ENCODE measurements at places on chromosomes 1 and 21. TPM values are rescaled to one million over a fixed set of nuclear protein-coding genes. Genes with fewer than 3 reads are reported as not detected.

The ATP6V1G3 gene
- not detected for total RNA-seq

The CEP85 gene
- total RNA-seq = 22.6 TPM

The BARHL2 gene
- total RNA-seq = not detected

The OPRD1 gene
- not detected for total RNA-seq

The CLCA4 gene
- not detected for total RNA-seq

The BSND gene
- total RNA-seq = not detected

The LCE2C gene
- total RNA-seq = not detected

The PGLYRP4 gene
- not detected for total RNA-seq

The COL6A1 gene
- total RNA-seq = 866 TPM

The CASZ1 gene
- total RNA-seq = 20.8 TPM

The ADCY10 gene
- total RNA-seq = not detected

The SHE gene
- not detected for total RNA-seq

The CD55 gene
- 29.7 TPM for total RNA-seq

The PDE4B gene
- total RNA-seq = 29.5 TPM

The USH2A gene
- 0.21 TPM for total RNA-seq

The FHAD1 gene
- 6.8 TPM for total RNA-seq

The KRTAP21-1 gene
- total RNA-seq = not detected

The ADGRL2 gene
- total RNA-seq = 2.0 TPM

The C1orf53 gene
- total RNA-seq = 12.6 TPM

The EVA1B gene
- total RNA-seq = 26.4 TPM

The C1QA gene
- not detected for total RNA-seq

The NFASC gene
- 0.80 TPM for total RNA-seq

The FAM163A gene
- total RNA-seq = not detected

The SRSF11 gene
- 98.7 TPM for total RNA-seq

The NSL1 gene
- total RNA-seq = 17.5 TPM

The FCMR gene
- total RNA-seq = not detected

The CR2 gene
- total RNA-seq = not detected

The PADI4 gene
- total RNA-seq = not detected

The EIF4G3 gene
- 65.5 TPM for total RNA-seq

The FYB2 gene
- total RNA-seq = not detected

The BRDT gene
- not detected for total RNA-seq

The CAPN9 gene
- not detected for total RNA-seq

The F13B gene
- not detected for total RNA-seq

The TRIM67 gene
- total RNA-seq = not detected

The RSPH1 gene
- total RNA-seq = not detected

The SEMA4A gene
- 1.6 TPM for total RNA-seq

The FMO2 gene
- not detected for total RNA-seq

The PTPN22 gene
- 2.0 TPM for total RNA-seq

The NT5C1A gene
- total RNA-seq = 2.3 TPM

The HMGCS2 gene
- not detected for total RNA-seq

The KCNAB2 gene
- 1.8 TPM for total RNA-seq

The SLC45A1 gene
- 0.70 TPM for total RNA-seq

The LCE3D gene
- total RNA-seq = not detected

The RNF186 gene
- total RNA-seq = not detected

The CRYZL1 gene
- total RNA-seq = 19.1 TPM

The FCRLB gene
- total RNA-seq = 0.57 TPM

The C1orf87 gene
- total RNA-seq = 0.36 TPM

The ANKRD65 gene
- total RNA-seq = not detected

The UQCRHL gene
- total RNA-seq = 1.5 TPM

The SPATA21 gene
- not detected for total RNA-seq

The S100A9 gene
- total RNA-seq = not detected

The CKS1B gene
- 33.5 TPM for total RNA-seq

The KPRP gene
- total RNA-seq = not detected
